Left kidney (tissue), 8 donors: ENCODE measurements at places on chromosomes 6 and 20. TPM values are rescaled to one million over a fixed set of nuclear protein-coding genes. Genes with fewer than 3 reads are reported as not detected.

- no peak for DNase-seq
These were observed 81.7 kb upstream of the TENT5A start for GRCh38 chr6:81834141-81834681.

DNA sequence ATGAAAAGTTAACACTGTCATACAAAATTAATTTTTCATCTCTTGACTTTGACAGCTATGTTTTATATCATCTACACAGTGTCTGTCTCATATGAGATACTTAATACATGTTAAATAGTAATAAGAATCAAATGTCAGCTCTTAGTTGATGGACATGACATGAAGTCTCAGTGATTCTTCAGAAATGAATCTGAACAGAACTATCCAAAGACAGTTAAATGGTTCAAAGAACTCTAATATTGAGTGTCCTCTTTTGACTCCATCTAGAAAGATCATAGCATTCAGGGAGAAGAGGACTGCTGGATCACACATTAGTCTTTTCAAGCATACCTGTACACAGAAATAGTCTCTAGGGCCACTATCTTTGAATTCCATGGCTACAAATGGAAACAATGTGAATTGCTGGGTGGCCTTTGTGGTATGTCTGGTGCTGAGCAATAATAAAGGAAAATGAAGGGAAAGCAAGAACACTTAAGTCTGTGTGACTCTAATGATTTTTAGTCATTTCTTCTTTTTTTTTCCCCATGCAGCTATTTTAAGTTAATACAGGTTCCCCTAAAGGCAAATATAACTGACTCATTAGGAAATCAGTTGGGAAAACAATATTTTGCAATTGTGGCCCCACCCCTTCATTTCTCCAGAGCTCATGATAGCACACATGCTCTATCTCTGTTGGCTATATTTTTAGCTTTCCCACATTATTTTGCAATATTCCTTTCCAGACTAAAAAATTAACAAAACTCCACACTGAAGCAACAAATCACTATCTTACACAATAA is 367.5 kb downstream of the GRIK2 start:
- DNase-seq: no peak

GRCh38 chr6:73738367-73739028 is 42.5 kb downstream of the CD109 start:
- no peak for DNase-seq

- no peak for DNase-seq
These were observed 354.5 kb upstream of the SYNCRIP start for GRCh38 chr6:85997206-85997605.

DNA sequence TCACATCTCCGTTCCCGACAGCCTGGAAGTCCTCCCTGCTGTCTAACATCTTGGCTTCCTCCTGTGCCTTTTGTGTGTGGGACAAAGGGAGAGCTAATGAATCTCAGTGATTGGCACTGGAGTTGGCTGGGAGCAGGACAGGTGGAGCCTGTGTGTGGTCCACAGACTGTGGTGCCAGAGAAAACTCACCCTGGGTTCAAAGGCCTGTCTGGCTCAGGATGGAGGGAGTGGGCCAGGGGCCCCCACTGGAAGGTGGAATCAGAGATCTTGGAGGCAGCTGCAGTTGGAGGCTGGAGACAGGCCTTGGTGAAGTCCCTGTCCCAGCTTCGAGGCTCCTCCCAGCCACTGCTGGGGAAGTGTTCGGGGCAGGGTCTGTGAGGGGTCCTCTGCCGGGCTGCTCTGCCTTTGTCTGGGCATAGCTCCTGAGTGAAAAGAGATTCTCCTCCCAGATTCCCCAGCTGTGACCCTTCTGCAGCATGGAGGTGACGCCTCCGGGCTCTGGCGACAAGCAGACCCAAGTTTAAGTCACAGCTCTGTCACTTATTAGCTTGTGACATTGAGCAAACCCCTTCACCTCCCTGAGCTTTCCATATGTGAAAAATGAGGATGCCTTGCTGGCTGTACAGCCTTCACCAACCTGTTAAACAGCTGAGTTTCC is 13.9 kb upstream of the ITPR3 start:
- DNase-seq: no peak

- no peak for DNase-seq
These were observed 1.6 kb downstream of the B4GALT5 start for GRCh38 chr20:49712118-49712517.

DNA sequence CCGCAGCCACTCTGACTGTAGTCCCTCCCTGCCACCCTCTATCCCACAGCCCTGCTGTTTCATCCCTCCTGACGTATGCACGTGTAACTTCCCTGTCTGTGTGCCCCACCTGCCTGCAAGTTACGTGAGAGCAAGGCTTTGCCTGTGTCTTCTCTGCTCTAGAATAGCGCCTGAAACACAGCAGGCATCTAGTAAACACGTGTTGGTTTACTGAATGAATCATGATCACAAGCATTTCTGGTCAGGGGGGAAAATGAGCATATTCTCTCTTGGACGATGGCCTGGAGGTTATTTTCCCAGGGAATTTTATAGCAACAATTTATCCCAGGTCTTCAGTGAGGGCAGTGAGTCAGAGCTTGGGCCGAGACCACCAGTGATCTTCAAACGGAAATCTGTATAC is 38.3 kb downstream of the PSMG4 start:
- DNase-seq: no peak

- DNase-seq: no peak
These were observed 57.1 kb downstream of the SERAC1 start for GRCh38 chr6:158110986-158111385.

- no peak for DNase-seq
These were observed 312.3 kb downstream of the KIF16B start for GRCh38 chr20:16260911-16261310.

DNA sequence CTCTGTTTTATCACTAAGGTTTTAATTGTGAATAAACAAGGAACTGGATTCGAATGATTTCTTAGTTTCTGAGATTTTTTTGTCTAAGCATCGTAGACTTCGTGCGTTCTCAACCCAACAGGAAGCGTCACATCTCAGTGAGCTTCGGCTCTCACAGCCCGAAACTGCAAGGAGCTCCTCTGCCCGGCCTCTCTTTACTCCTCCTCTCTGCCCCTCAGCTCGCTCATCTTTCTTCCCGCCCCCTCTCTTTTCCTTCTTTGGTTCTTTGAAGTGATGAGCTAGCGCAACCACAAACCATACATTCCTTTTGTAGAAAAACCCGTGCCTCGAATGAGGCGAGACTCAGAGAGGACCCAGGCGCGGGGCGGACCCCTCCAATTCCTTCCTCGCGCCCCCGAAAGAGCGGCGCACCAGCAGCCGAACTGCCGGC is 480 bp upstream of the NT5E start:
- DNase-seq: peak; percentile 18

DNA sequence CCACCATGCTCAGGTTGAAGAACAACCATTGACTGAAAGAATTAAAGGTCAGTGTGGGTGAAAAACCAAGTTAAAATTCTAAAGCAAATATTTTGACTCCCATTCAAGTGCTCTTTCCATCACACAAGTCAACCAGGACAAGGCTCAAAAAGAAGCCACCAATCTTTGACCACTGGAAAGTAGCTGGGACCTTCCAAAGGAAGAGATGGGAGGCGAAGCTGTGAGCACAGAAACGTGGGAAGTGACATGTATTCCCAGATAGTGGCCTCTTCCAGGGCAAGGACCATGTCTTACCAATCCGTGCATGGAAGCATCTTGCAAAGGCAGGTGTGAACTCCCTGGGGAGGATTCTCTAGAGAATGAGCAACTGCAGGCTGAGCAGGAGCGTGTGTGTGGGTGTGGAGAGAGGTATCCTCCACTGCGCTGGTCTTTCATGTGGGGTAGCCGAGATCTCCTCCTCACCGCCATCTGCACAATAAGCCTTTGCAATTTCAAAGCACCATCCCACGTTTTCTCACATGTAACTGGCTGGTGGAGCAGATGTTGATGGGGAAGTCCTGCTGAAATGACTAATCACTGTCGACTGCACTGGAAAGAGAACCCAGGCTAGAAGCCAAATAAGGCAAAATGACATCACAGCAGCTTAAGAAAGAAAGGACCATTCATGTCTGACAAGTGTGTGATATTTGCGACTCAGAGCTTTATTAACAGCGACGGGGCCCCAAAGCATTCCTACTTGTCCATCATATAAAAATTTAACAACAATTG is 189.4 kb upstream of the RREB1 start:
- no peak for DNase-seq

DNA sequence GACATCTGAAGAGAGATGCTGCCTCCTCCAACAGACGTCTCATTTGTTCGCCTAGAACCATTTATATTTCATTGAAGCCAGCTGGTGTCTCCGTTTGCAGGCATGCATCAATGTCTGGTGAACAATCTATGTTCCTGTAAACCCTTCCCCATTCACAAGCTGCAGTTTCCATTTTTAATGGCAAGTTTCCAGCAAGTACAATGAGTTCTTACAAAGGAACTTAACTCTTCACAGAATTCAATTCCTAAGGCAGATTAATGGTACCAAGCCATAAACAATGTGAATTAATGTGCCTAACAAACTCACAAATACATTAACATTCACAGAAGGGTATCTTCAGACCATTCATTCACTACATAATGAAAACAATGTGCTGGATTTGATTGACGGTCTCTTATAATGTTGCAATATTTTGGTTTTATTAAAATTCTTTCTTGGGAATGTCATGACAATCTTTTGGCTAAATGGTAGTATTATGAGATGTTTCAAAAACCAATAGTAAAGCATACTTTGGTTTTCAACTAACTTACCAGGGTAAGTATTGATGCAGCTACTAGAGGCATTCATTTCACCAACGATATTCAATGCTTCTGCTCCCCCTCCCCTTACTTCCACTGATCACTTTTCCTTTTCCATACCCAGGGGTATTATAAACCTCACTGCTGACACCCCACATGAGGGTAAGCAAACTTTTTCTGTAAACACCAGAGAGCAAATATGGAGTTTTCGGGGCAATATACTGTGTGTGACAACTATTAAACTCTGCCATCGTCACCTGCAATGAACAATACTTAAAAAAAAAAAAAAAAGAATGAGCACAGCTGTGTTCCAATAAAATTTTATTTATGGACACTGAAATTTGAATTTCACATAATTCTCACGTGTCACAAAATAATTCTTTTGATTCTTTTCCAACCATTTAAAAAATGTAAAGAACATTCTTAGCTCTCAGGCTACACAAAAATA is 4.2 kb downstream of the AKIRIN2 start:
- peak; percentile 76 for DNase-seq

DNA sequence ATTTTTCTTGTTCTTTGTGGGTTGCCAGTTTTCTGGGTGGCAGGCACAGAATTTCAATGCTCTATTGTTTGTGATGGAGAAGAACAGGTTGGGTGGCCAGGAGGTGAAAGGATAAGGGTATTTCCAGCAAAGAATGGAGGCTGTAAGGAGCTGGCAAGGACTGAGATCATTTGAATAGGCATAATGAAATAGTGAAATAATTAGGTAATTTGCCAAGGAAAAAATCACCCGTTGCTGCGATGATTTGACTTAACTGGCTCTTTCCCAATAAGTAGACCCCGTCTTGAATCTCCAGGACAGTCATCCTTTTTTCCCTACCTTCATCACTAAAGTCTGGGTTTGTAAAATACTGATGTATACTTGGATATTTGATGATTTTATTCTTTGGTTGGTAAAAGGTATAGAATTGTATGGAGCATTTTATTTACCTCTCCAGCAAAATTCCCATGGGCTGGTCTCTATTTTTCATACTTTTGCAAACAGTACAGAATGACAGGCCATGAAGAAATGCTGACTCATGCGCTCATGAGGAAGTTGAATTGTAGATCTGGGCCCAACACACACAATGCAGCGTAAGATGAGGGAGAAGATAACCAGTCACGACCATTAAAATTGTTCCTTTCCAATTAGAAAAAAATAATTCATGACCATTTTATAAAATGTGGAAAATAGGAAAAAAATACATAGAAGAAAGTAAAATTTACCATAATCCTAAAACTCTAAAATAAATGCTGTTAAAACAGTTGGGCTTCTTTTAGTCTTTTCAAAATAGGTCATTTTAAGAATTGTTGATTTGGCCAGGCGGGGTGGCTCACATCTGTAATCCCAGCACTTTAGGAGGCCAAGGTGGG is 2.4 kb upstream of the GCNT2 start:
- no peak for DNase-seq

- DNase-seq: no peak
These were observed 39.0 kb downstream of the BCKDHB start for GRCh38 chr6:80145509-80145908.

DNA sequence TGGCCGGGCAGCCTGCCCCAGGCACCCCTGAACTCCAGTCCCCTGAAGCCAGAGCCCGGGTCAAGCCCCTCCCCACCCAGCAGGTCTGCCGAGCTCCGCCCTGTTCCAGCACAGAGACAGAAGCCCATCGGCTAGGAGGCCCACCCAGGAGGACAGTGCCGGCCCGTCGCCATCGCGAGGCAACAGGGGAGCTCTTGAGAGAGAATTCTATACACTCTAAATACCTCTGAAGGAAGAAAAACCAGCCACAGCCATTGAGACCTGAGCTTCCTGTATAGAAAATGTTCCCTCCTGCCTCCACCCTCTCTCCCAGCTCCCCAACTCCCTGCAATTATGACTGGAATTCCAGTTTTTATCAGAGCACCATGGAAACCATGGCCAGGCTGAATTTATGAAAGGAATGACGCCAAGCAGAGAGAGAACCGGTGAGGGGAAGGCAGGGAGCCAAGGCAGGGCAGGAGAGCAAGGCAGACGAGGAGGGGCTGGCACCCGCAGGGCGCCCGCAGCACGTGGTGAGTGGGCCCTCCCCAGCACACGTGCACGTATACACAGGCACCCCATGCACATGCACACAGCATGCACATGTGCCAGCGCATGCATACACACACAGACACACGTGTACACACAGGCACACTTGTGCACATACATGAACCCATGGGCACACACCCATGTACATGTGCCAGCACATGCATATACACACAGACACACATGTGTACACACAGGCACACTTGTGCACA is 27.6 kb upstream of the MRGBP start:
- peak; percentile 55 for DNase-seq

DNA sequence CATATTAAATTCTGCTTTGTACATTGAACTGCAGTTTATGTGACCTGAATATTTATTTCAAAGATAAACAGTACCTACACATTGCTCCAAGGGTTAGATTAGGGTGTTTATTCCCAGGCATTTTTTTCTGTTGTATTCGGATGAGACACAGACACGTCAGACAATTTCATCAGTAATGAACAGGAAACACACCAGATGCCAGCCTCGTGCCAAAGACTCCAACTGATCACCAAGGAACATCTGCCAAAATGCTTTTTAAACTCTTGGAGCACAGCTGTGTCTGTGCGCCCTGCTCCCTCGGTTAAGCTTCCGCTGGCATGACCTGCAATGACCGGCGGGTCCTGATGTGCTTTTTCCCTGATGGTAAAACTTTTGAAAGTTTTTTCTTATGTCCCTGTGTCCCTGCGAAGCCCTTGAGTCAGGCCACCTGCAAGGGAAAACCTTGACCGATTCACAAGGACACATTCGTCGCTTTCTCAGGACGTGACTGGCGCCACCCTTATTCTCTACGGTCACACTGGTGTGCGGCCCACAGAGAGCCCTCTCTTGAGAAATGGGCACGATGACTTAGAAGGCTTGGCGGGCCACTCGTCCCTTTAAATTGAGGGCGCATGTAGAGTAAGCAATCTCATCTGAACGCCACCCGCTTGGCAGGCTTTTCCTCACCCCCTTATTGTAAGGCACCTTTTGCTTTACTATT is 173.9 kb downstream of the QKI start:
- DNase-seq: no peak

GRCh38 chr6:75044846-75045245 is 161.0 kb downstream of the COL12A1 start:
- DNase-seq: no peak

Gene MRAP2
- polyA plus RNA-seq: 3.2 TPM

Gene PI16
- 0.95 TPM for polyA plus RNA-seq

Gene SSR1
- polyA plus RNA-seq: 134 TPM

Gene HNF4A
- polyA plus RNA-seq: 57.9 TPM

Gene FAM209B
- polyA plus RNA-seq: 0.55 TPM

Gene ANKRD66
- polyA plus RNA-seq: not detected

Gene KCNQ2
- polyA plus RNA-seq: 5.5 TPM
